ENCODE measurements at places on chromosomes 12 and 14.

- DNase-seq = peak; percentile 99
Measured at GRCh38 chr12:55720894-55721444, 776 bp downstream of the RDH5 start.

DNA sequence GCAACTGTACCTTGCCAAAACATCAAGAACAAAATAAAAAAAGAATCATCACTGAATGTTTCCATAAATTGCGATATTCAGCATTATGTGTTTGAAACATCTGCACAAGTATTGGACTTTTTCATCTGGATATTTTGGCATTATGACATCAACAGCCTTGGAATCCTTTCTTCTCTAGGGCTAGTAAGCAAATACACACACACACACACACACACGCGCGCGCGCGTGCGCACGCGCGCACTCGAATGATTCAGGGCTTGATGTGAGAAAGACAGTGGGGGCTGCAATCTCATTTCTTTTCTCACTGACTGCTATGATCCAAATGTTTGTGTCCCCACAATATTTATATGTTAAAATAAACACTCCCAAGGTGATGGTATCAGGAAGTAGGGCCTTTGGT is 90.0 kb upstream of the SLC38A4 start:
- DNase-seq = peak; percentile 81

DNA sequence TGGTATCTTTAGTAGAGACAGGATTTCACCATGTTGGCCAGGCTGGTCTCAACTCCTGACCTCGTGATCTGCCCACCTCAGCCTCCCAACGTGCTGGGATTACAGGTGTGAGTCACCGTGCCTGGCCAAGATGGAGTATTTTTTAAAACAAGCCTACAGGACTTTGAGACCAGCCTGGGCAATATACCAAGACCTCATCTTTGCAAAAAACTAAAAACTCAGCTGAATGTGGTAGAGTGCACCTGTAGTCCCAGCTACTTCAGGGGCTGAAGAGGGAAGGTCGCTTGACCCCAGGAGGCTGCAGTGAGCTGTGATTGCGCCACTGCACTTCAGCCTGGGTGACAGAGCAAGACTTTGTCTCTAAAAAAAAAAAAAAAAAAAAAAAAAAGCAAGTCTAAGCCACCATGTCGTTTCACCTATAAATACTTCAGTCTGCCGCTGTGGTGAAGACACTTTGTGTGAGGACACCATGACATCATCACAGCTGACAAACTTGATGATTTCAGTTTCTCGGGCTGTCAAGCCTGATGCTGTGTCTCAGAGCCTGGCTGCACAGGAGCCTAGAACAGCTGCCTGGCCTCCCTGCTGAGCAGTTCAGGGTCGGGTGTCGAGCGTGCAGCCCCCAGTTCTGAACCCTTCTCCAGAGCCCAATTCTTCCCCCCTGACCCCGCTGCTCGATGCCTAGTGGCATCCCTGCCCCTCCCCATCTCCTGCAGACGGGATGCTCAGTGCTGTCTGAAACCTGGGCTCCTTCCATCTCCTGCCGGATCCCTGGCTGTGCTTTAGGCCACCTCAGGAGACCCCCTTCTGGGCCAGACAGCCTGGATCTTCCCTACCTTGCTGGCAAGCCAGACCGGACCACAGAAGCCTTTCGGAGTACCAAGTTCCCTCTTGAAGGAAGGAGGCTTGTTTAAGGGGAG is 119.2 kb upstream of the EVL start:
- peak; percentile 16 for DNase-seq

GRCh38 chr12:123250471-123251383 is 17.5 kb downstream of the MTRFR start:
- no peak for DNase-seq

DNA sequence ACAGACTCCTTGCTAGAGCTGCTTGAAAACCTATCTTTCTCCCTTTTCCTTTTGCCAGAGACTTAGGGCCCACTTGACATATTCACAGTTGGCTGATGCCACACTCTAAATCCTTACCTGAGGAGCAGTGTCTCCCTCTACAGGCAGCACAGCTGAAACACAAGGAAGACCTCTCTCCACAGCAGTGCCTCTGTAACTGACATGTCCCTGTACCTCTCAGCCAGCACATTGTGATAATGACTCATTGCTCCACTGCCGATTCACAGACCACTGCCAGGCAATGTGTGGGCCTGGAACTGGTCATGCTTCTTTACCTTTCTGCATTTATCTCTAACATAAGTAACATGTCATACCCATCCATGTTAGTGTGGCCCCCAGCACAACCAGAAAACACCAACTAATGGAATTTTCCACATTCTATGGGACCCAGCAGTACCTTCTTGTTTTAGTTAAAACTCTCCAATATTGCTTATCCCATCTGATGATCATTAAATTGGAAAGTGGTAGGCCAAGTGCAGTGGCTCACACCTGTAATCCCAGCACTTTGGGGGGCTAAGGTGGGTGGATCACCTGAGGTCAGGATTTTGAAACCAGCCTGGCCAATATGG is 56.5 kb downstream of the GTF2A1 start:
- peak; percentile 81 for DNase-seq

- peak; percentile 77 for DNase-seq
Measured at GRCh38 chr12:49838973-49839633, 3.8 kb downstream of the BCDIN3D start.

DNA sequence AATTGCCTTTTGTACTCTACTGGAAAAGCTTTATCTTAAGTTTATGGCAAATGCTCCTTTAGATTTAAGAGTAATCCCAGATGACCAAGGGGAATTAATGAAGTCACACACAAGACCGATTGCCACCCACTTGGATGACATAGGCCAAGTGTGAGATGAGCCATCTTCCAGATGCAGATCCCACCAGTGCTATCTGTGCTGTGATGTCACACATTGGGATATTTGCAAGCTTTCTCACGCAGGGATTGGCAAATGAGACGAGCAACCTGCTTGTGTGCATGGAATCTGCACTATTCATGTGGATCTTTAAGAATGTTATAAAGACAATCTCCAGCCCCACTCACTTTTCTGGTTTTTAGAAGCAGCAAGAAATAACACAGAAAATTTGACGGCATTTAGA is 602.1 kb upstream of the TMEM132C start:
- DNase-seq = peak; percentile 39

DNA sequence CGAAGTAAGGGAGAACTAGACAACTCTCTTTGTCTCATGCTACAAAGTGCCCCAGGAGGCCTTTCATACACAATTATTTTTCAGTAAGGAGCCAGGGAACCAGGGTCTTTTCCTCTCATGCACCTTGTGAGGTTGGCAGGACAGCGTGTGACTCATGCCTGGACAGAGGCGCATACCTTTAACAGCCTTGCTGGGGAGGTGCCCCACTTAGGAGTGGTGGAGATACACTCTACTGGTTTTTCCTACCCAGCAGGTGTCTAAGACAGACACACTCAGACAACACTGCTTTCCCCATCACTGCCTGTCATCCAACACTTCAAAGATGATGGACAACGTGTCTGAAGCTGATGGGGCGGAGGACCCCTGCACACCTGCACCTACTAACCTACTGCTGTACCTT is 49.1 kb downstream of the B4GALNT3 start:
- DNase-seq = no peak

DNA sequence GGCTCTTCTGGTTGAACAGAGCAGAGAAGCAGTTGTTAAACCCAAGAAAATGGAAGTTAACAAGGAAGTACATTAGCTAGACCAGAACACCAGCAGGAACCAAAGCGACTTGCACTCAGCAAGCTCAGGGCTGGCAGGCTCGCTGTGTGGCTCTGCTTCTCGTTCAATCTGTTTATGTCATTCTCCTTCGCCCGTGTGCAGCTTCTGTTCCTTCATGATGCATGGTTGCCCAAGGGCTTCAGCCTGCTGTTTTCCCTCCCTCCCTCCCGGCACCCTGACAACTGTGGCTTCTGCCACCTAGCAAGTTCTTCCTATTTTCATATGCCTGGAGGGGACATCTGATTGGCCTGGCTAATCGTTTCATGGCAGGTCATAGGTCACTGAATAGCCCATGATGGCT is 25.3 kb downstream of the PIGH start:
- DNase-seq = no peak

DNA sequence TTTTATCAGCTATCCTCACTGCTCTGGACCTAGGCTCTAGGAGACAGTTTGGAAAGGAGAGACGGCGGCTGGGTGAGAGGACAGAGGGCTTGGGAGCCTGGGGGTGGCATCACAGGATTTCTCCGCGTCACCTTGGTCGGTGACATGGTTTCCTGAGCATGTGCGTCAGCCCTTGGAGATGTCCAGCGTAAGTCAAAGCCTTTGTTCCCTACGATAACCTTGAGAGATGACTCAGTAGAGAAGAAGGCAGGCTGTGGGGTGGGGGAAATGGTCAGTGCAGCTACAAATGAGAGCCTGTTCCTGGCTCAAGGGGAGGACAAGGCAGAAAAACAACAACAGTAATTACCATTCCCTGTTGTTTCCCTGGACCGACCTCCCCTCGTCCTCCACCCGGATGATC is 90.2 kb upstream of the TBX3 start:
- peak; percentile 18 for DNase-seq

DNA sequence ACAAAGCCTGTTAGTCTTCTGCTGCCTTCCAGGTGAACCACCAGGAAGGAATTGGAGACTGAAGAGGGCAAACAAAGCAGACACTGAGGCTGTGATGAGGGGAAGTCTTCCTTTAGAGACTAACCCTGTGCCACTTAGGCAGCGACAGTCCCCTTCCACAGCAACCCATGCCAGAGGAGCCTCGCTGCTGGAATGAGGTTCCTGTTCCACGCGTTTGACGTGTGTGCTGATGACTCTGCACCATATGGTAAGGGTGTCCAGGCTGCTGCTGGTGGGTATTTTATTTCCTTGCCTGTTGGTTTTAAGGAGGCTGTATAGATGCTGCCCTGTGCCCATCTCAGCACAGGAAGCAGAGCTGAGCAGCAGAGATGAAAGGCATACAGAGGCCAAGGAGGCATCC is 361.9 kb upstream of the FKBP4 start:
- DNase-seq = no peak

- DNase-seq = no peak
Measured at GRCh38 chr14:73746520-73747378, 32.6 kb upstream of the PNMA1 start.

- DNase-seq = peak; percentile 36
Measured at GRCh38 chr12:27207615-27208413, 36.3 kb upstream of the STK38L start.

DNA sequence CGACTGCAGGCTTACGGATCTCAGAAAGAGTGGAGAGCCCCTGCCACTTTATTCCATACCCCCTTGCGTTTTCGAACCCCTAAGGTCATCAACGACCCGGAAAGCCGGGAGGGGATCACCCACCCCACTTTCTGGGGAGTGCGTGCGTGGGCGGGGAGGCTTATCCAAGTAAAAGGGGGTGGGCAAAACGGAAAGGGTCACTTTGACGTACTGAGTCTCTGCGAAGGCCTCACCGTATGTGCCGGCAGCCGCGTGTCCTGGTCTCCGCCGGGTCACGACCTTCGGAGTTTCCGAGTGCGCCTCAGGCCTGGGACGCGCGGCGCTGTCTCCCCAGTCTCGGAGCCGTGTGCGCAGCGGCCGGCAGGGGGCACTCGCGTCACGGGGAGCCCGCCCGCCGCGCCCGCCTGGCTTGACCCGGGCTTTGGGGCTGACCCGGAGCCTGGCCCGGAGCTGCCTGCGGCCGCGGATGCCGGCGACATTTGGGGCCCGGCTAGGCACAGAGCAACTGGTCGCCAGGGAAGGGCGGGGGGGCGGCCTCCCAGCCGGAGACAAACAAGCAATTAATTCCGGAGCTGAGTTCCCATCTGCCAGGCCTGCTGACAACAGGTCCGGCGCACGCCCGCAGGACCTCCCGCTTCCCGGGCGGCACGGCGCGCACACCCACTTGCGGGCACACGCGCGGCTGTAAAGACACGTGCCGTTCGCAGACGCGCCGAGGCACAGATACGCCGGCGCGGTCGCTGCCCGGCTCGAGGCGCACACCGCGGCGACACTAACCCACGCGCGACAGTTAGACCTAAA is 890 bp upstream of the KIF26A start:
- DNase-seq = peak; percentile 63

DNA sequence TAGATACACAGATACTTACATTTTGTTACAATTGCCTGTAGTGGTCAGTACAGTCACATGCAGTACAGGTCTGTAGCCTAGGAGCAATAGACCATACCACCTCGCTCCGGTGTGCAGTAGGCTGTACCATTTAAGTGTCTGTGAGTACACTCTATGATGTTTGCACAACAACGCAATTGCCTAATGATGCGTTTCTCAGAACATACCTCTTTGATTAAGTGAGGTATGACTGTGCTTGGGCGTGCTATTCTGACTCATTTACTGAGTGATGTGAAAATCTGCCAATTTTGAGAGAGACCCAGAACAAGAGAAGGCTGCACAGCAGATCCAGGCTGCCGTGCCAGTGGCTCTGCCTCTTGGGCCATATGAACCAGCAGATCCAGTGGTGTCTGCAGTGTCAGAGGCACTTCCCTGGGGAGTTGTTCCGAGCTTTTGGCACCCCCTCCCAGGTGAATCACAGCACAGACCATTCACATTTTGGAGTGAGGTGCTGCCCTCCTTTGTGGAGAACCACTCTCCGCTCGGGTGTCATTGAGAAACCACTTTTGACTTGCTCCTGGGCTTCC is 20.4 kb downstream of the DLK1 start:
- DNase-seq = peak; percentile 88

- DNase-seq = no peak
Measured at GRCh38 chr14:105165761-105166485, 2.7 kb downstream of the JAG2 start.

GRCh38 chr12:93230326-93230720 is 147.4 kb upstream of the NUDT4 start:
- DNase-seq = no peak

- no peak for DNase-seq
Measured at GRCh38 chr14:80792771-80793170, 148.8 kb downstream of the CEP128 start.

- no peak for DNase-seq
Measured at GRCh38 chr12:75881920-75882319, 149.7 kb downstream of the PHLDA1 start.

GRCh38 chr12:59158681-59159080 is 238.4 kb upstream of the LRIG3 start:
- DNase-seq = no peak

GRCh38 chr14:51182131-51182565 is 57.9 kb upstream of the TMX1 start:
- peak; percentile 10 for DNase-seq

GRCh38 chr14:55274751-55275150 is 3.5 kb downstream of the FBXO34 start:
- DNase-seq = peak; percentile 73

- DNase-seq = no peak
Measured at GRCh38 chr14:103103461-103104388, 9.2 kb downstream of the EXOC3L4 start.

DNA sequence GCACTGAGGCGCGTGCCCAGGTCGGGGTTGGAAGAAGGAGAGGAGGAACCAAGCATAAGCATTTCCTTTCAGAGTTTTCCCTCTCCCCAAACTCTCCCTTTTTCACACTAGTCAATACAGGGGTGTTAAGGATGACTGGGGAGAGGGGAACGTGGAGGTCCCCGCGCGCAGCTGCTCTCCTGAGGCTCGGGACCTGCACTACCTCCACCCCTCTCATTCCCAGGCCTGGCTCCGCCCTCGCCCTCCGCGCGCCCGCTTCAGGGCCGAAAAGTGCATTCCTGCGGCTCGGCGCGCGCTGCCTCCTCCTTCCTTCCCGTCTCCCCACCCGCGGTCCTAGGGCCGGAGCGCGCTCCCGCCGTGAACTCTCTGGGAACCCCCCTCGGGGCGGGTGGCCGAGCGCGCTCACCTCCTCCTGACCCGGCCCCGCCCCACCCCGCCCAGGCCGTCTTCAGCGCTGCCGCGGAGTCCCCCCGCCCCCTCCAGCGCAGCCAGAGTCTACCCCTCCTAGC is 11.3 kb downstream of the RARG start:
- peak; percentile 99 for DNase-seq

- peak; percentile 65 for DNase-seq
Measured at GRCh38 chr12:52307836-52308805, 13.1 kb downstream of the KRT83 start.
